Liver (tissue), 10 donors: ENCODE measurements at places on chromosomes 12 and 14.
A peak's percentile ranks its signal among the peaks of the same experiment; 100 is the strongest.

- DNase-seq, result no peak
Measured at GRCh38 chr14:97380539-97380941, 583.4 kb downstream of the VRK1 start.

DNA sequence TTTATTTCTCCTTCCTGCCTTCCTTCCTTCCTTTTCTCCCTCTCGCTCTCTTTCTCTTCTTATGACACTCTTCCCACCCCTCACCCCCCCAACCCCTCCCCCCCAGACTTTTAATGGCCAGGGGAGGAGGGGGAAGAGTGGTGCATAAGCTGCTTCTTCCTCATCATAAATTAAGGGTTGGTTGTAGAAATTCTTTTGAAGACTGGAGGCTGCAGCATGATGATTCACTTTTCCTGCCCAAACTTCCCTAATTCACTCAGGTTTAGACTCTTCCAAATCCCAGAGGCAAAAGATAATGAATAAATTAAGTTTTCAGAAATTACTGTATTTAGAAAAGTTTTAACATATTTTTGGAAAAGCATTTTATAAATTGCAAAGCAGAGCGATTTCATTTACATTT, 58.2 kb downstream of the GRIP1 start:
- DNase-seq, result no peak

GRCh38 chr14:58760121-58760520, 122.4 kb downstream of the DACT1 start:
- DNase-seq, result no peak

GRCh38 chr12:14952299-14952921, 9.0 kb downstream of the ARHGDIB start:
- DNase-seq, result no peak

- no peak for DNase-seq
Measured at GRCh38 chr12:49784756-49785409, 43.3 kb downstream of the NCKAP5L start.

- DNase-seq, result no peak
Measured at GRCh38 chr14:100898465-100898864, 5.1 kb downstream of the RTL1 start.

GRCh38 chr12:53603196-53603595, 23.0 kb downstream of the ATF7 start:
- DNase-seq, result no peak

- DNase-seq, result no peak
Measured at GRCh38 chr12:41743835-41744234, 400.8 kb downstream of the GXYLT1 start.

- DNase-seq, result no peak
Measured at GRCh38 chr14:59120921-59121320, 67.5 kb upstream of the DAAM1 start.

DNA sequence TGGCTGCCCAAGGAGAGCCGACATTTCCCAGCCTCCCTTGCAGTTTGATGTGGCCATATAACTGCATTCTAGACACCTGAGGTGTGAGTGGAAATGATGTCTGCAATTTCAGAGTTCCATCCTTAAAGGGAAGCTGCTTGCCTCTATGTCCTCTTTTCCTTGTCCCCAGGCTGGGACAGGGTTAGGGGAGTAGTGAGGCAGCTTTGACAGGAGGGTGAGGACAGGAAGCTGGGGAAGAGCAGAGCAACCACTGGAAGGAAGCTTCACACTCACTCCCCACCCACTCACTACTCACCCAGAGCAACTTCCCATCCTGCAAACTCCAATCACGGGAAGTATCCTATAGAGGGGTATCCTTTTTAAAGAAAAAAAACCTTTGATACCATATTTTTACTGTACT, 28.9 kb upstream of the LTA4H start:
- no peak for DNase-seq

DNA sequence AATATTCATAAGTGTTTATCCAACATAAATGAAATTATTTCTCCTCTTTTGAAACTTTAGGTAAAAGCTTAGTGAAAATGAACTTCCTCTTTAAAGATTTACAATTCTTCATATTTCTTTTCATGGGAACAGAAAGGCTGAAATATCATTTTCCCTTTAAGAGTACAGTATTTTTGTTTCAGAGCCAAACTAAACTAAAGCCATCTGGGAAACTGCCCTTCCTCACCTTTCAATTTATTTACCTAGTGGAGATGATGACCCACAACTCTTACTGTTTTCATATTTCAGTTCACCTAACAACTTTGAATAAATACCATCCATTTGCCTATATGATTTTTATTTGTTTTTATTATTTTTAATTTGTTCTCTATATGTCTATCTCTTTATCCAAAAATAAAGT, 105.4 kb downstream of the ALX1 start:
- no peak for DNase-seq

GRCh38 chr12:105843986-105844760, 294.6 kb downstream of the NUAK1 start:
- no peak for DNase-seq

DNA sequence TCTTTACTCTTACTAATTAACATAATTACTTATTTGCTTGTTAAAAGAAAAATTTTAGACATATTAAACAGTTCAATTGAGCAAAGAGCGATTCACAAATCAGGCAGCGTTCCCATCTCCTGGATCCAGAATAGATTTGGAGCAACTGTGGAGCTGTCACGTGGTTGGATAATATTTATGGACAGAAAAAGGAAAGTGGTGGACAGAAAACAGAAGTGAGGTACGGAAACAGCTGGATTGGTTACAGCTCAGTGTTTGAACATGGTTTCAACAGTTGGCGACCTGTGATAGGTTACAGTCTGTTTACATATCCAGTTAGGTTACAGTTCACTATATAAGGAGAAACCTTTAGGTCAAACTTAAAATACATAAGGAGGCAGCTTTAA, 19.7 kb upstream of the FAM234B start:
- no peak for DNase-seq

DNA sequence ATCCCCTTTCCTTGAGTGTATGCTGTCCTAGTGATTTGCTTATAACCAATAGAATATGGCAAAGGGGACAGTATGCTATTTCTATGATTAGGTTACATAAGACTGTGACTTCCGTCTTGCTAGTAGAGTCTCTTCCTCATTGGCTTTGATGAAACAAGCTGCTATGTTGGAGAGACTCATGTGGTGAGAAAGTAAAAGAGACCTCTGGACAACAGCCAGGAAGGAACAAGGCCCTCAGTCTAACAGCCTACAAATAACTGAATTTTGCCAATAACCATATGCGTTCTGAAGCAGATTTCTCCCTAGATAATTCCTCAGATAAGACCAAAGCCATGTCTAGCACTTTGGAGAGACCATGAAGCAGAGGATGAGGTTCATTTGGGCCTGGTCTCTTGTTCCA, 134.5 kb upstream of the NAV3 start:
- no peak for DNase-seq

- DNase-seq, result no peak
Measured at GRCh38 chr12:57479376-57480115, at the start of gene ARHGAP9. TSS of gene ARHGAP9 (minus strand) at chr12:57479866. CDS start at chr12:57479406, 460 bp downstream.

DNA sequence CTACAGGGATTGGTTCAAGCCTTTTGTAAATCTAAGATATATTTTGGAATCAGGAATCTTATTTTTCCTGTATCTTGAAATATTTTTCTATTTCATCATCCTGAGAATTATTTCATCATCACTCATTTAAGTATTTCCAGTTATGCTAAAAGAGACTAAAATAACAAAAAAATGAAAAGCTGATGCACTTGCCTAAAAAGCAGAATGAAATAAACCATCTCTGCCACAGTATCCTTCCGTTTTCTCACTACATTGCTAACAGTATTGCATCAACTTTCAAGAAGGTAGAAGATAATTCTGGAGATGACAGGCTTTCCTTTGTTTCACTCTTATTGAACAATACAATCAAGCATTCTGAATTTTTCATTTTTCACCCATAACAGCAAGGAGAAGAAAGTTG, 31.1 kb upstream of the EIF5 start:
- DNase-seq, result no peak

GRCh38 chr12:102948941-102949352, 8.5 kb upstream of the ASCL1 start:
- peak; percentile 70 for DNase-seq

DNA sequence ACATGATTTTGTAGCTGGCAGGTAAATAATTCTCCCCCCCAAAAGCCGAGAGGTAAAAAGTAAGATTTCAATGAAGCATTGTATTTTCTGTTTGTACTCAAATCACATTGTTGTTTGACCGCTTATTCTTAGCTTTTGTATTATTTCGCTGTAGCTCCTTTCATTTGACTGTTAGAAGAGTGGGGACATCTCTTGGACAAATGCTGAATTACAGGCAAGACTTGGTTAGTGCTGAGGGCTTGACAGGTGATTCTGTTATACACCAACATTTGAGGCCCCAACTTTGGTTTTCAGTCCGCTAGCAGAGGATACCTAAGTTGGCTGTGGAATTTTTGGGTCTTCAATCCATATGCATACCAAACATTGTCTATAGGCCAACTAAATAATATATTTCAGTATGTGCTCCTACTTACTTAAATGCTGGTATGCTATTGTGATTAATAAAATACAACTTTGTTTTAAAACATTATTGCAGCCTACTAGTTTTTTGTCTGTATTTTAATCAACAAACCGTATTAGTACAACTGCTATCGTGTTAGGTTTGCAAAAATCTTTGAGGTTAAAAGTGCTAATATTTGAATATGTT, 102.2 kb downstream of the ERC1 start:
- DNase-seq, result no peak
